Right atrium auricular region (tissue), 2 donors: ENCODE measurements at places on chromosomes 2 and 18.

- DNase-seq = peak; percentile 59
These were observed at the start of gene CYP26B1 for GRCh38 chr2:72147303-72147971. Gene CYP26B1 (minus strand): TSS chr2:72147862. CDS start chr2:72147834, 28 bp downstream.

GRCh38 chr2:73896362-73897239 is 3.8 kb downstream of the ACTG2 start:
- no peak for DNase-seq

DNA sequence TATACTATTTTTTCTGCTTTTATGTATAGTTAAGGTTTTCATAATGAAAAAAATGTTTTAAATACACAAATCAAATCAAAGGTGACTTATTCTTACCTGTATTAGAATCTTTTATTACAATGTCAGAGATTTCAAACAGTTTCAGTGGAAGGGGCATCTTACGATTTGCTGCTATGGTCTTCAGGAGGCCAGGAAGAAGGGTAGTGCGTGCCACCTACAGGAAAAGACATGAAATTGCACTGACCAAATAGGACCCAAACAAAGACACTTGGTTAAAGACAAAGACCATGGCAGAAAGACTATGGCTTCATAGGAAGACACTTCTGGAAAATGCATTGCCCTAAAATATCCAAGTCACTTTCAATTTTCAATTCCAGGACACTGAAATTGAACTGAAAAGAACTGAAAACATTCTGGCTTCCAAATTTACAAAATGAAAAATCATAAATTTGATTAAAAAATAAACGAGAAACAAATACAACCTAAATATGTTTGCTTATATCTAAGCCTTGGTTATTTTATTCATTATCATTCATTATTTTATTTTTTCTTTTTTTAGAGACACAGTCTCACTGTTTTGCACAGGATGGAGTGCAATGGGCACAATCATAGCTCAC is 42.1 kb downstream of the FARSB start:
- DNase-seq = no peak

- DNase-seq = no peak
These were observed 187.2 kb upstream of the FANCL start for GRCh38 chr2:58428096-58429013.

GRCh38 chr2:113061241-113061640 is 2.2 kb downstream of the IL36RN start:
- peak; percentile 16 for DNase-seq

DNA sequence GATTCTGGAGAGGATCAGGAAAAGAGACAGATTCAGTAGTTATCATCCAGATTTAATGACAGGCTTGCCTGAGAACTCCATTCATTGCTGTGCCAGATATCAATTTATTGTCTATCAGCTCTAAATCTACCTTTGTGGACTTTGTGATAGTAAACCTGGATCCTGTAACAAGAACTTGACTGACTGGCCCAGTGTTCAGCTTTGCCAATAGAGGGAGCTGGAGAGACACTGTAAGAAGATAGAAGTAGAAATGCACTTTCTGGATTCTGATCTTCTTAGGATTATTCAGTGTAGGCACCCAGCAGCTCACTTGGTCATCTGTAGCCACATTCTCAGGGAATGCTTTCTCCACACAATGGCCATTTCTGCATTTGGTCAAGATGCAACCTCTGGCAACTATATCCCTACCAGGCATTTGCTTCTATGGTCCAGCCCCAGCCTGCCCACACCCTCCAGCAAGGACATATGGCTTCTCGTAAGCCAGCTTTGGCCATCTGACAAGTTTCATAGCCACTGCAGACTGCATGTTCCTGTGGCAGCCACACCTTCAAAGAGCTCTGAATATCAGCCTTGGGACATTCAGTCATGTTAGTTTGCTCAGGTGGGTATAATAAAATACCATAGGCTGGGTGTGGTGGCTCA is 6.1 kb upstream of the SERPINB8 start:
- no peak for DNase-seq

- DNase-seq = no peak
These were observed 172.2 kb upstream of the SETBP1 start for GRCh38 chr18:44508474-44508873.

GRCh38 chr2:73997813-73998212 is 13.1 kb downstream of the TET3 start:
- DNase-seq = no peak

GRCh38 chr2:66456183-66457041 is 21.5 kb downstream of the MEIS1 start:
- no peak for DNase-seq

GRCh38 chr2:111057045-111057444 is 63.7 kb upstream of the BCL2L11 start:
- no peak for DNase-seq

DNA sequence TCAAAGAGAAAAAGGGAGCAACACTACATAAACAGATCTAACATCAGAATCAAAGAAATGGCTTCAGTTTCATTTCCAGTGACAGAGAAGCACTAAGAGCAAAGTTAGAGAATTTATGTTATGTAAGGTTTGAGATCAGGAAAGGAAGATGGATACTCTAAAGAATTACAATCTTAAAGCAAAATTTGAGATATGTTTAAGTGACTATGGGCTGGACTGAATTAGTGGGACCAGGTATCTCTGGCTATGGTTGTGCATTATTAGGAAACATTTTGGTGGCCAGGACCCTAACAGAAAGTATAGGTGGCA is 208.2 kb downstream of the CCDC178 start:
- no peak for DNase-seq

DNA sequence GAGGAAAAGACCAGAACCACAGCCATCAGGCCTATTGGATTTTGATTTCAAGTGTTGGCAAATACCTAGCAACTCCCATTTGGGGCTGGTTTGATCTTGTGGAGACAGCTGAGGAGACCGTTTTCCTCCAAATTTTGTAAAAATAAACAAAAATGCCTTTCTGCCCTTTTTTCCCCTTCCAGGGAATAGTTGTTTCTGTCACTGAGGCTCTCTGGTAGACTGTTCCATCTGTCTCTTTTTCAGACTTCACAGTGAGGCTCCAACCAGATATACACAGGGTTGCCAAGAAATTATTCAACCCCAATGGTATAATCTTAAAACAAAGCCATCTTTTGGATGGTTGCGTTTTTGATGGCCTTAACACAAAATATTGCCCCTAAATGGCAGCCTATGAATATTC is 115.7 kb downstream of the ACOXL start:
- no peak for DNase-seq

- DNase-seq = no peak
These were observed 4.4 kb downstream of the BCS1L start for GRCh38 chr2:218663901-218664300.

DNA sequence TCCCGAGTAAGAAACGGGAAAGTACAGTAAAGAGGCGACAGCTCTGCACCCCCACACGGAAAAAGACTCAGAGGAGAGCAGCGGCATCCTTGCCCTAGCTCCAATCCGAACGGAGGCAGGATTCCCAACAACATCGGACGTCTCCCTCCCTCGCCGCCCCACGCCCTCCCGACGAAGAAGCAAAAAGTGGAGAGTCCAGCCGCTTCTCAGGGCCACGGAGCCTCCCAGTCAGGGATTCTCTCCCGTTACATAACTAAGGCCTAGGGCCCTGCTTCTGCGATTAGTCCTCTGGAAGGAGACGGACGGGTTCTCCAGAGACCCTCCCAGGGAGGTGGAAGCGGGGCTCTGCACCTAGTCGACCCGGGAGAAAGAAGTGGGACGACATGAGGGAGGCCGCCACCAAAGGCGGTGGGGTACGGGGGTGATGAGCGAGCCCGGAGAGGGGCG is 587 bp downstream of the SUMO1 start:
- no peak for DNase-seq

DNA sequence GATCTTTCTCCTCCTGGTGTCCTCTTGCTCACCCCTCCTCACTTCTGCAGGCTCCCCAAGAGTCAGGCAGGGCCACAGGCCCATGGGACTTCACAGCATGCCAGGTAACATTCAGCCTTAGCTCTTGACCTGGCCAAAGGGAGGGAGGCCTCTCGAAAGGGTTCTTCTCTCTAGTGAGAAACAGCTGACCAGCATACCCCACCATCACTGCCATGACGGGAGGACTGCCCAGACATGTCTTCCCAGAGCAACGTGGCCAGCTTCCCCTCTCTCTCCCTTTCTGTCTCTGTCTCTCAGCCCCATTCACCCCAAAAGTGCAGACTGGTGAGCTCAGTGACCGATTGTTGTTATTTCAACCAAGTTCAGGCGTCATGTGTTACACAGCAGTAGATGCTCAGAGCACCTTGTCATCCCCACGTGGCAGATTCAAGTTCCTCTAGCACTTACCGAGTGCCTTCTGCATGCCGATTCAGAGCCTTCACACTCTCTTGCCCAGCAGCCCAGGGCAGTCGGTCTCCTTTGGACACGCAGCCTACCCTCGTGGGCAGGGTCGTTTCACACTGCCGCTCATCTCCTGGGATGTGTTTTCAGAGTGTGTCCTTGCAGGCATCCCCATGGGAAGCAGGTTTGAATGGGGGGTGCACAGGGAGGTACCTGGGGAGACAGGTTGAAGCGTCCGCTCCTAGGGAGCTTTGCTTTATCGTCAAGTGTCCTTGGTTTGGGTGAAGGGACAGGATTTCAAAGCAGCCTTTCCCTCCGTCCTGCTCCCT is 259.9 kb downstream of the NDUFA10 start:
- no peak for DNase-seq

DNA sequence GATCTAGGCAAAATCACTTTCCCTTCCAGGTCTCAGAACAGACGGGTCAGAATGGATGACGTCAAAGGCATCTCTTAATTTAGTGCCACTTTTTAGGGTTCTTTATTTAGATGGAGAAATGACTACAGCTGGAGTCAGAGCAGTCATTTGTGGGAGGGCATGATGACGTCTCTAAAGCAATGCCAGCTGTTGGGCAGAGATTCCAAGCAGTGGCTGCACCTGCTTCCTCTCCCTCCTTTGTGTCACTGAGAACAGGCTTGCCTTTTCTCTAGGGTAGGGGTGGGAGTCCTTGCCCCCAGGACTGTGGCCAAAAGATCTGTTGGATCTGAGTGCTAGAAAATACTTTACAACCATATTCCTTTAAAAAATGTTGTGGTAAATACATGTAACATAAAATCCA is 28.7 kb upstream of the SKOR2 start:
- DNase-seq = no peak
